ENCODE measurements at places on chromosomes 5 and 9.

- DNase-seq, result no peak
Measured at GRCh38 chr5:120638449-120638848, 174.3 kb downstream of the PRR16 start.

GRCh38 chr9:38059233-38059936 is 9.6 kb downstream of the SHB start:
- no peak for DNase-seq

- no peak for DNase-seq
Measured at GRCh38 chr5:170169996-170170395, 62.8 kb upstream of the C5orf58 start.

GRCh38 chr9:68708513-68708912 is 3.5 kb downstream of the PIP5K1B start:
- DNase-seq, result no peak

- DNase-seq, result peak; percentile 58
Measured at GRCh38 chr9:123742009-123742767, 187.7 kb downstream of the DENND1A start.

GRCh38 chr5:124919076-124919475 is 172.6 kb upstream of the ZNF608 start:
- DNase-seq, result no peak

- DNase-seq, result peak; percentile 42
Measured at GRCh38 chr5:14726066-14726838, 61.7 kb downstream of the OTULIN start.

DNA sequence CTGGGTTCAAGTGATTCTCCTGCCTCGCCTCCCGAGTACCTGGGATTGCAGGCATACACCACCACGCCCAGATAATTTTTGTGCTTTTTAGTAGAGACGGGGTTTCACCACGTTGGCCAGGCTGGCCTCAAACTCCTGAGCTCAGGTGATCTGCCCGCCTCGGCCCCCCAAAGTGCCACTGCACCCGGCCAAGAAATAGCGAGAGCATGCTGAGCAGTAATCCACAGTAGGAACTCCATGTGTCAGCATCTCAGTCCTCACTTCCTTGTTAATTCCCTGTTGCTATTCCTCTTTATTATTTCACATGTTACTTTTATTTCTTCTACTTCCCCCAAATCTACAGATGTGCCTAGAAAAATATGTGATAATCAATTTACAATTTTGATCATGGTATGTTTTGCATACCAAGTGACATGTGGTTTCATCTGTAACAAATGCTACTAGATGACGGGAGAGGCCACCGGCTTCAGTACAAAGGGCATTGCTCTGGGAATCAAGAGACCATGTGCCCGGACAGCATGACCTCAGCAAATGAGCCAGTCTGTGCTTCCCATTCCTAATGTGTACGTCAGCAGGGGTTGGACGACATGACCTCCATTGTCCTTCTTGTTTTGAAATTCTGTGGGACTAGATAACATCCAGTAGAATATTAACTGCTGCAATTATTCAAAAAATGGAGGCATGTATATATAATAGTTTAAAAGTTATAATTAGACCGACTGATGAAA is 61.6 kb downstream of the FNBP1 start:
- DNase-seq, result no peak
